Psoas muscle (tissue), 8 donors: ENCODE measurements at places on chromosomes 6 and 20. TPM values are rescaled to one million over a fixed set of nuclear protein-coding genes. Genes with fewer than 3 reads are reported as not detected.

- DNase-seq: no peak
Measured at GRCh38 chr6:143782481-143782880, 60.7 kb upstream of the LTV1 start.

- DNase-seq: no peak
Measured at GRCh38 chr20:3068986-3069900, 2.2 kb upstream of the OXT start.

DNA sequence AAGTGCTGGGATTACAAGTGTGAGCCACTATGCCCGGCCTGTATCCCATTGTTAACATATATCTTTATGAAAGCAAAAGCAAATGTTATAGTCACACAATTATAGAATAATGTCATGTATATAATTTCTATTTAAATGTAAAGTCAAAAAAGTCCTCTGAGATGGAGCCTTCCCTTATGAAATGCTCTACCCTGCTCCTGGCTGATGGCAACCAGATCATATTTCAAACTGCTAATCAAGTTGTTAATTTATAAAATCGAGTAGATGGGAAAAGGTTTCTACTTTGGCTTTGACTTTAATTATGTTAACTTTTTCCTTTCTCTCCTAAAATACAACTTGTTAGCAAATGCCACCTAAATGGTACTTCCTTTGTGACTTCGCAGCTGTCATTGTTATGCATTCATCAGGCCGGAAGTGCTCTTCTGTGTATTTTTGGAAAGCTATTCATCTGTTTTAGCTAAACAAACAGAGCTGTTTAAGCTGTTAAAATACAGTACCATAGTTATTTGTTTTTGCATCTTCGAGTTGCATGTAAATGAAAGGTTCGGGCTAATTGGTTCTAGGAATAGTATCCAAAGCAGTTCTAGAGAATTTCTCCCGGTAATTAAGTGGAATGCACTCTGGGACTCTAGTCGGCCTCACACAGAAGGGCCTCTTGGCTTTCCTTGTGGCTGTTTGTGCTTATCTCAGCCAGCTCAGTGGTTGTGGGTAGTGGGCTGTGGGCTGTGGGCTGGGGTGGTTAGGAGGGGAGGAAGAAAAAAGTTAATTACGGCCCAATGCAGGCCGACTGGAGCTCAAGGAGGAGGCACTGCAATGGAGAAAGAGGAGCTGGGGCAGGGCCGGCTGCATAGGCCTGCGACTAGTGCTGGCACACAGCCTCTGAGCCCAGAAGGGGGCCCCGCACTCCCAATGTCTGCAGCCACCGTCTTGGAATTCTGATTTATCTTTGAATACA is 34.8 kb downstream of the SLC35D3 start:
- no peak for DNase-seq

- peak; percentile 29 for DNase-seq
Measured at GRCh38 chr20:48604426-48604825, 223.4 kb downstream of the PREX1 start.

DNA sequence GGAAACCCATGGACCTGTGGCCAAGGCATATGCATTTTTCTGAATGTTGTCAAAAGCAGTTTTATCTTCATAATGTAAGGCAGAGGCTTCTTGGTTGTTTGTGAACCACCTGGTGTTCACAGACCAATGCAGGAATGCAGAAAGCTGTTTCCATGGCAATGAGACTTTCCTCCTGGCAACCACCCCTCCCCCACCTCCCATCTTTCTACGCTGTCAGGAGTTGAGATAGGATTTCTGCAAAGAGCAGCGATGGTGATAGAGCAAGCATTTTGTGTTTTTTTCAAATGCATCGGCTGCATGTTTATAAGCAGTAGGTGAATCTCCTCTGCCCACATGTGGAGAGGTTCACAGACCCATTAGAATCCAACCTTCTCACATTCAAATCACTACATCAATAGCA is 114.1 kb upstream of the SMLR1 start:
- DNase-seq: no peak

DNA sequence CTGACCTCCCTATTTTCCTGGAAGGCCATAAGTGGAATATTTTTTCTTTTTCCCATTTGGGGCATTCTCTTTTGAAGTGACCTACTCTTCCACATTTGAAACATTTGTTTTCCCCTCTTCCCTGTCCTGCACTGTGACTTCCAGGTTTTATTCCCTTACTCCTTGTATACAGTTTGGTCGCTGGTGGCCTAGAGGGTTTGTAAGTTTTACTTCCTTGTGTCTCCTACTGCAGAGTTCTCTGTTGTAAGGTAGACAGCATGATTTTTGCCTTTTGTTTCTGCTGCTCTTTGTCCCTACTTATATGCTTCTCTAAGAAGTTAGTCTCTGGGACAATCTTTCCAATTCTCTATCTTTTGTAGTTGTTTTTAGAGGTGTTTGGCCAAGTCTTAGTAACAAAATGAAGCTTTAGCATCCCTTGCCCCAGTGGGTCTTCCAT is 7.4 kb upstream of the ZNFX1 start:
- DNase-seq: no peak

GRCh38 chr6:44034931-44035345 is 92.3 kb downstream of the MRPL14 start:
- no peak for DNase-seq

GRCh38 chr20:22916021-22916842 is 118.9 kb upstream of the SSTR4 start:
- no peak for DNase-seq

DNA sequence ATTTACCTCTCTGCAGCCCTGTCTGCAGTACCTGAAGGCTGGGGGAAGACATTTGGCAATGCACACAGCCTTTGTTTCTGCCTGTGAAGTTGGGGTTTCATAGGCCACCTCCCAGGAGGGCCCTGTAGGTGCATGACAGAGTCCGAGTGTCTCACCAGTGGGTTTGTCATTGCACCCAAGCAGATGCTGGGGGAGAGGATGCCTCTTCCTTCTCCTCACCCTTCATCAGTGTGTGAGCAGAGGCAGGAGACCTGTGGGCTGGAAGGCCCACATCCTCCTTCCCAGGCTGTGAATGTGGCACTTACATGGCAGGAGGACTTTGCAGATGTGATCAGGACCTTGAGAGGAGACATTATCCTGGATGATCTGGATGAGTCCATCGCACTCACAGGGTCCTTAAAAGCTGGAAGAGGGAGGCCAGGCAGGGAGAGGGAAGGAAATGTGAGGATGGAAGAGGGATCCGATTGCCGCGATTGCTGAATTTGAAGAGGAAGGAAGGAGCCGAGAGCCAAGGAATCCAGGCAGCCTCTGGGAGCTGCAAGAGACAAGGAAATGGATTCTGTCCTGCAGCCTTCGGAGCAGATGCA is 30.4 kb downstream of the SYNJ2 start:
- no peak for DNase-seq

DNA sequence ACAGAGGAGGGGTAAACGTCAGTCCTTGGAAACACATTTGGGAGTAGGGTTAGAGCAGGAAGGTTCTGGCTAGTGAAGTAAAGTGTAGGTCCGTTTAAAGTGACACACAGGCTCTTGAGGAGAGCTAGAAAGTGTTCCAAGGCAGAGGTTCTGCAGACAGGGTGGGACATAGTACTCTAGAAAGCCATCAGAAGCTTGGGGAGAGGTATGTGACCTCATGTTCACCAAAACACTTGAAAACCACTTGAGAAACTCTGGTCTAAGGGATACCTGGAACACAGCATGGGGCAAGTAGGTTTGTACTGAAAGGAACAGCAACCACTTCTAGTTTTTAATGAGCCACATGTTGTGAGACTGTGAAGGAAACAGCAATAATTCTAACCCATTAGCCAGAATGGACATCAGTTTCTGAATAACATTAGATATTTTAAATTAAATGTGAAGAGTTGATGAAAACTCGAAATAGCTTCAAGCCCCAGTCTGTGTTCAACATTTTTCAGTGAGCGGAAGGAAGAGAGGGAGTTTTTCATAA is 49.0 kb downstream of the SOBP start:
- no peak for DNase-seq

DNA sequence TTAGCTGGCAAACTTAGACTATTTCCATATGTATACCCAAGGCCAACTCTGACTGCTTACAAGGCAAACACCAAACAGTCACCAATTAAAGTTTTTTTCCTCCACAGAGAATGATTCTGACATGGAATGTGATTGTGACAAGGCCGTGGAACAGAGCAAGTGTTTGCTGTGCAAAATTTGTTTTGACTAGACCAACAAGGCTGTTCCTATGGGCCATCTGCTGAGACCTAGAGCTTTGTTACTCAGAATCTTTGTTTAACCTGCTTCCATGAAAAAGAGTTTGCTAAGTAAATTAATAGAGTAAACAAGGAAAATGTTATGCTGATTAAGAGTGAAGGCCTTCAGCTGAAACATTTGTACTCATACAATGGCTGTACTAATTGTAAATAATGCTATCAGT is 51.6 kb upstream of the IMPG1 start:
- DNase-seq: no peak

DNA sequence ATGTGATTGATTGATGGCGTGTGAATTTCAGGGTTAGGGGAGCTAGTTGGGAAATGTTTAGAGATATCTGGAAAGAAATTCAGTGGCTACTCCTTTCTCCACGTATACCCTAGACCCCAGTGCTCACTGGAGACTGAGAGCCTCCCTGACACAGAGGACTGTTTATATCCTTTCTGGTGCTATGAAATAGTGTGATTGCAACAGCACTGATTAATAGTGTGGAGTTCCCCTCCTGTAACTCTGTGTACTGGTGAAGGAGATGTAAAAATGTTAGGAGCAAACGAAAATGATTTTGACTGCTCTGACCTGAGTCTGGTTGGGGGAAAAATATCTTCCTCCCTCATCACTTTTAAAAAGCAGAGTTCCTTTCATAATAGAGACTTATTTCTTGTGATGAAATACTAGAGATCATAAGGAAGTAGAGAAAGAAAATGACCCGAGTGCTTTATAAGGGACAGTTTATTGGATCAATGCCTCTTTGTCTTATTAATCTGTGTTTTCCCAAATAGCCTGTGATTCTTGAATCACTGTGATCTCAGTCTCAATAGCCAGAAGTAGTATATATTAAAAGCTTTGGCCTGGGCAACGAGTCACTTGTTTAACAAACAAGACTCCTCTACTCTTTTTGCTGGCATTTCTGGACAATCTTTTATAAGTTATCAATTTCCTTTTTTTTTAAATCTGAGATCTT is 92.3 kb downstream of the RNF182 start:
- DNase-seq: no peak

GLP1R gene
- total RNA-seq: not detected

MOCS3 gene
- total RNA-seq: 3.8 TPM

C20orf202 gene
- 0.32 TPM for total RNA-seq

FAM83C gene
- total RNA-seq: not detected
